Renal pelvis (tissue), 12 donors: ENCODE measurements at places on chromosomes 1 and 21. TPM values are rescaled to one million over a fixed set of nuclear protein-coding genes. Genes with fewer than 3 reads are reported as not detected.

OR10Z1 gene
- 0.04 TPM for polyA plus RNA-seq

PTPRC gene
- polyA plus RNA-seq = 4.3 TPM

RUNX3 gene
- polyA plus RNA-seq = 0.38 TPM

TNFRSF18 gene
- 0.75 TPM for polyA plus RNA-seq

DPT gene
- 0.25 TPM for polyA plus RNA-seq

AGMAT gene
- 35.9 TPM for polyA plus RNA-seq
